ENCODE measurements at places on chromosomes 3 and 15. TPM values are rescaled to one million over a fixed set of nuclear protein-coding genes. Genes with fewer than 3 reads are reported as not detected.

Gene CCR5
- not detected for total RNA-seq

Gene MEGF11
- total RNA-seq = 0.95 TPM

Gene KCNMB2
- total RNA-seq = not detected

Gene ATP6V1A
- 89.6 TPM for total RNA-seq

Gene PYGO1
- total RNA-seq = 2.4 TPM

Gene STAB1
- 0.39 TPM for total RNA-seq

- H3K4me1 ChIP-seq = no peaks in the 10 kb centered on the region
- DNase-seq = no peak
- no peaks in the 10 kb centered on the region for H3K27me3 ChIP-seq
These were observed 259.3 kb upstream of the MDFIC2 start for GRCh38 chr3:70571696-70572095.

GRCh38 chr3:117580806-117581205, 871.2 kb downstream of the TUSC7 start:
- H3K4me1 ChIP-seq = no peaks in the 10 kb centered on the region
- no peaks in the 10 kb centered on the region for H3K27me3 ChIP-seq
- H3K27ac ChIP-seq = no peak overlapping the region
- DNase-seq = no peak

DNA sequence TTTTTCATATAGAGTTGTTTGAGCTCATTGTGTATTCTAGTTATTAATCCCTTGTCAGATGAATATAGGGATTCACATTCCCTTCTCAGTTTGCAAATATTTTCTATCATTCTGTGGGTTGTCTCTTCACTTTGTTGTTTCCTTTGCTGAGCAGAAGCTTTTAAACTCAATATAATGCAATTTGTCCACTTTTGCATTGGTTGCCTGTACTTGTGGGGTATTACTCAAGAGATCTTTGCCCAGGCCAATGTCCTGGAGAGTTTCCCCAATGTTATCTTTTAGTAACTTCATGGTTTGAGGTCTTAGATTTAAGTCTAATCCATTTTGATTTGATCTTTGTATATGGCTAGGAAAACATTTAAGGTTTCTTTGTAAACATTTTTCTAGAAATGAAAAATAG, 24.8 kb downstream of the SEC22A start:
- no peaks in the 10 kb centered on the region for H3K4me1 ChIP-seq
- H3K27me3 ChIP-seq = no peaks in the 10 kb centered on the region
- H3K36me3 ChIP-seq = peaks cover 7% of the 10 kb centered on the region
- DNase-seq = no peak
- no peak overlapping the region for H3K27ac ChIP-seq

- no peak overlapping the region for H3K4me3 ChIP-seq
- H3K4me1 ChIP-seq = no peaks in the 10 kb centered on the region
- H3K27me3 ChIP-seq = no peaks in the 10 kb centered on the region
- H3K27ac ChIP-seq = no peak overlapping the region
These were observed 74.7 kb upstream of the C3orf80 start for GRCh38 chr3:160150525-160150924.

GRCh38 chr3:171435143-171435542, 25.1 kb downstream of the TNIK start:
- DNase-seq = no peak
- H3K36me3 ChIP-seq = no peaks in the 10 kb centered on the region
- peaks cover 16% of the 10 kb centered on the region for H3K27me3 ChIP-seq
- no peak overlapping the region for H3K27ac ChIP-seq

GRCh38 chr15:80459380-80459779, 55.2 kb downstream of the ARNT2 start:
- DNase-seq = no peak
- H3K4me3 ChIP-seq = no peak overlapping the region
- no peaks in the 10 kb centered on the region for H3K36me3 ChIP-seq
- H3K27ac ChIP-seq = no peak overlapping the region
- H3K4me1 ChIP-seq = peaks cover 10% of the 10 kb centered on the region
- H3K27me3 ChIP-seq = 0 out of 2 replicates have a peak, but pooled peaks cover 2% of the 10 kb centered on the region

Measured in Panc1 (cell line).